ENCODE measurements at places on chromosomes 2 and 18.

DNA sequence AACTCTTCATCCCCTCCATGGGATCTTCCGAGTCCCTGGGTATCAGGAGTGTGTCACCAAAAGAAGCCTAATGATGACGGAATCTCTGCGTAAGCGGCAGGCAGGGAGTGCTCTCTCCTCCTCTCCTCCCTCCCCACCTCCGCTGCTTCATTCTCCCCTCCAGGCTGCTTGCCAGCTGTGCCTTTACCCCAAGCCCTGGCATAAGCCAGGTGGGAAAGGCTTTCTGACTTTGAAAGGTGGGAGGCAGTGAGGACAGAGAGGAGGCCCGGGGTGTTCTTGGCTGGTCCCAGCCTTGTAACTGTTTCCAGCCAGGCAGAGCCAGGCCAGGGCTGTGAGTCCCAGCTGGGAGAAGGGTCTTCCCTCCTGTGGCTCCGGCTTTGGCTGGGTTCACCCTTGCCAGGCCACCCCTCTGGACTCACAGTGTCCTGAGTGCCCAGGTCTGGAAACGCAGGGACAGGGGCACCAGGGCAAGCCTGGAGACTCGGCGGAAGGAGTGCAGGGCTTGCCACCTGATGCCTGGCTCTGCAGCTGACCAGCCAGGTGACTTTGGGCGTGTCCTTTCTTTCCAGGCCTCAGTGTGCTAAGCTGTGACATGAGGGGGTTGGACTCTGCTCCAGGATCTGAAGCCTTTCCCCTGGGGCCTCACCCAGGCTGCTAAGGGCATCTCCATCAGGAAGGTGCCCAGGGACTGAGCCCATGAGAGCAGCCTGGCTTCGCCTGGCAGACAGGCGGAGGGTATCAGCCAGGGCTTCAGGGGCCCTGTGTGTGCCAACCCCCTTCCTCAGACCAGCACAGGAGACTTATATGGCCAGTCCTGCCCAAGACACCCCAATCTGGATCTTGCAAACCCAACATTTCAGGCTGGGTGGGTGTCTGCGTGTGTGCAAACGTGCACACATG is 32.7 kb upstream of the HPCAL1 start:
- no peak for DNase-seq

GRCh38 chr2:201233812-201234662 is 26.3 kb upstream of the CASP8 start:
- DNase-seq: no peak

- no peak for DNase-seq
Measured at GRCh38 chr2:188280811-188281222, 10.9 kb upstream of the GULP1 start.

- no peak for DNase-seq
Measured at GRCh38 chr2:192190474-192190873, 4.3 kb downstream of the TMEFF2 start.
